Kidney (tissue), 22 donors: ENCODE measurements at places on chromosomes 16 and 17. TPM values are rescaled to one million over a fixed set of nuclear protein-coding genes. Genes with fewer than 3 reads are reported as not detected.
A peak's percentile ranks its signal among the peaks of the same experiment; 100 is the strongest.

EFNB3 gene
- total RNA-seq: 3.5 TPM

PRKAR1A gene
- total RNA-seq: 340 TPM

DNA sequence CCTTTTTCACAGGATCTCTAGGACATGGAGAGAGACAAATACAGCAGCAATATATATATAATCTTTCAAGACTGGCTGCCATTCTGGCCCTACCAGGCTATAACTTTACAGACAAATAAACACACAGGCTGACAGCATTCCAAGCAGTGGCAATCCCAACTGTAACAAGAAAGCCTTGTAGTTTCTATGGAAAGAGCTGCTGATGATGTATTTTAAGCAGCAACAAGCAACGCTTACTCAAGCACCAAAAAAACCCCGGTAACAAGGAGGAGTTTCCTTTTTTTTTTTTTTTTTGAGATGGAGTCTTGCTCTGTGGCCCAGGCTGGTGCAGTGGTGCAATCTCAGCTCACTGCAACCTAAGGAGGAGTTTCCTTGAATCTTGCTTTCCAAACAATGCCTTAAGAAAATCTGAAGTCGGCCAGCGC is 23.2 kb downstream of the LSM12 start:
- no peak for DNase-seq

- DNase-seq: no peak
Observed at GRCh38 chr17:46144246-46144645, 49.0 kb downstream of the KANSL1 start.

- no peak for DNase-seq
Observed at GRCh38 chr17:36500745-36501225, 14.3 kb downstream of the ZNHIT3 start.

GRCh38 chr16:3431779-3432219 is 11.5 kb downstream of the ZNF597 start:
- DNase-seq: peak; percentile 52

- DNase-seq: no peak
Observed at GRCh38 chr17:1588821-1589585, 26.4 kb upstream of the PITPNA start.
